Activated naive CD4-positive, alpha-beta T cell treated with anti-CD3 and anti-CD28 coated beads, Interleukin-2, amount 10 ng/mL, durations not matched to agents 7 days and 5 days (primary cell): ENCODE measurements at places on chromosomes 5 and 9.

DNA sequence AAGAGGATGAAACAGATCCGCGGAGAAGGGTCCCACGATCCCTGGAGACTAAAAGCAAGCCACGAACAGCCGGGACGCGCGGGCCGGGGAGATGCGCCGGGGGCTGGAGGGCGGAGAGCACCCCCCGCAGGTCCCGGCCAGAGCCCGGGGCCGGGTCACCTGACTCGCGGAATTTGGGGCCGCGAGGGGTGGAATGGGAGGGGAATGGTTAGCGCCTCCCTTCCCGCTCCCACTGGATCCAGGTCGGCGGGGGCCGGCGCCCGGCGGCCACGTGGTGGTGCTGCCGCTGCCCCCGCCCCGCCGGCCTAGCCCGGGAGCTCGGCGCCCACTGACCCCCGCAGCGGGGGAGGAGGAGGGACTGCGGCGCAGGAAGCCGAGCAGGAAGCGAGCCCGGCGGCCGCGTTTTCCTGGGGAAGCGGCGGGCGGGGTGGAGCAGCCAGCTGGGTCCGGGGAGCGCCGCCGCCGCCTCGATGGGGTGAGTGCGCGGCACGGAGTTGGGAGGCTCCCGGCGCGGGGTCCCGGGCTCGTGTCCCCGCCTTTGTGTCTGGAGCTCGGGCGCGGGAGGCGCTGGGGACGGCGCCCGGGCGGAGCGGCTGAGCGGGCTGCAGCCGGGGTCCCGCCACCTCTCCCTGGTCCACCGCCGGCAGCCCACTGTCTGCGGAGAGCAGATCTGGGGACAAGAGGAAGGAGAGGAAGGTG lies at the start of gene RAI14:
RAI14 (plus strand) TSS at position 328 of the 699 bp plus-strand sequence. CDS start 30,592 bp downstream, outside the sequence.
- DNase-seq, result peak; percentile 34

DNA sequence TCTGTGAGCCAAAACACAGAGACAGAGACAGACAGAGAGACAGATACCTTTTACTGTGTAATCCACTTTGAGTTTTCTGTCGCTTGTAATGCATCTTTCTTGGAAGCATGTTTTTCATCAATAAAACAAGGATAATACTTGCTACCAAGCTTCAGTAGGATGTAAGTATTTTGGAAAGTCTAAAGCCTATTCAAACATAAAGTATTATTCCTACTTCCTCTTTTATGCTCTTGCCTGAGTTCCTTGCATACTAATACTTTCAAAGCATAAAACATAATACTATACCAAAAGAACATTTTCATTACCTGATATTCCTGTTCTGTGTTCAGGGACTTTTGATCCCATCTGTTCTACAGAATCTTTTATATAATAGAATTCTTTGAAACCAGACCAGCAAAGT lies 64.5 kb upstream of the SLC30A5 start:
- DNase-seq, result no peak

DNA sequence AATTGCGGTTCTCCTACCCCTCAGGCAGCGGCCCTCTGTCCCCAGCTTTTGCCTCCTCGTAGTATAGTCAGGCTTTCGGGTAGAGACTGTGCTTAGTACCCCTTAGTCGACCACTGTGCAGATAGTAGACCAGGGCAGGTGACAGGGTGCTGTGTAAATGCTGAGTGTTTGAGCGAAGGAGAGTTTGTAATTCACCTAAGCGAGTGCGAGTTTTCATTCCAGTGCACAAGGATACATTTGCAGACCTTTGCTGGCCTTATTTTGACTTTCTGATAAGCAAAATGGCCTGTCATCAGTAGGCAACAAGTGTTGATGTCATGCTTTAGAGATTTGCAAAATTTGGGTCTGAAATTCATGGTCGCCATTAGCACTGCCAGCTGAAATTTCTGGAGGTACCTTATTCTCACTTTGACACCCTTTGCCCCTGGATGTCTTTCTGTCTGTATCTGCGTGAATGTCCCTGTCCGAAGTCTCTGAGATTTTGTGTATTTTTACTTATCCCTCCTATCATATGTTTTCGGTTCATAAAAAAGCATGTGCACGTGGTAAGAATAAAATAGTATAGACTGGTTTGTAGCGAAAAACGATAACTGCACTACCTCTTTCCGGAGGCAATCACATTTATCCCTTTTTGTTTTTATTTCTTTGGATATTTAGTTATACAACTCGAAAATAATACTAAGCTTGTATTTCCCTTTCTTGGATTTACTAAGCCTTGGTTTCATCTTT lies 1.9 kb downstream of the LMNB1 start:
- no peak for DNase-seq

DNA sequence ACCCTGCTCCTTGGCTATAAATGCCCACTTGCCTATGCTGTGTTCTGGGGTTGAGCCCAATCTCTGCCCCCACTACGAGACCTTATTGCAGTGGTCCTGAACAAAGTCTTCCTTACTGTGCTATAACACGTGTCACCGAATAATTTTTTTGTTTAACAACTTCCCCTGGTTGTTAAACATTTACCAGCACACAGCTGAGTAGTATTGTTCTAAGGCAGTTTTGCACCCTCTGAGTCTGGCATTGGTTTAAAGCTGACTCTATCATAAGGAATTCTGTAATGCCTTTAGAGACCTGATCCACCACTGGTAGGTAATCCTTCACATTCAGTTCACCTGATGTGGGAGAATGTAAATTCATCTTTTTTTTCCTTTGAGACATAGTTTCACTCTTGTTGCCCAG lies 25.6 kb upstream of the ANKRD31 start:
- no peak for DNase-seq

DNA sequence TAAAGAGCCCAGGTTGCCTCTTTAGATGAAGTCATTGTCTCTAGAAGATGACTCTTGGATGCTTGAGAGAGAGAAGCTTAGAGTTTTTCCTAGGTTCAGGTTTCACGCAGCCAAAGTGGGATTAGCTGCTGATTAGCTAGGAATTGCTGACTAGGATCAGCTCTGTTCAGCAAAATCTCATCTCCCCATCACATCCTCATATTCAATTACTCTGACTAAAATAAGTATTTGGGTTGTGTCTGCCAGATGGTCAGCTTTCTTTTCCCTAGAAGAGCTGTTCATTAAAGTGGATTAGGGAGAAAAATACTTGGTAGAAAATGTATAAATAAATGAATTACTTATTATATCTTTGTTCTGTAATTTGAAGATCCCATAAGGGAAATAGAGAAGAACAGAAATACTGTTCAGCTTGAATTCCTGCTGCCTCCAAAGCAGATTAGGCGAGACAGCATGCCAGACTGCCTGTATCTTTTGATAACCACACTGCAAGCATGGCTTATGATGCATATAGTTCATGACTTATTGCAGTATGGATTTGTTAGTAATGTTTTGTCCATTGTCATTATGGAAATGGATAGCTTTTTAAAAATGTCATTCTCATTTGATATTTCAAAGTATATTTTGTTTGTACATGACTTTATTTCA lies 184.8 kb upstream of the CD180 start:
- DNase-seq, result no peak

- DNase-seq, result no peak
These were observed 29.0 kb downstream of the ETF1 start for GRCh38 chr5:138514021-138514420.

- DNase-seq, result no peak
These were observed 13.8 kb upstream of the LHFPL2 start for GRCh38 chr5:78662323-78662722.

DNA sequence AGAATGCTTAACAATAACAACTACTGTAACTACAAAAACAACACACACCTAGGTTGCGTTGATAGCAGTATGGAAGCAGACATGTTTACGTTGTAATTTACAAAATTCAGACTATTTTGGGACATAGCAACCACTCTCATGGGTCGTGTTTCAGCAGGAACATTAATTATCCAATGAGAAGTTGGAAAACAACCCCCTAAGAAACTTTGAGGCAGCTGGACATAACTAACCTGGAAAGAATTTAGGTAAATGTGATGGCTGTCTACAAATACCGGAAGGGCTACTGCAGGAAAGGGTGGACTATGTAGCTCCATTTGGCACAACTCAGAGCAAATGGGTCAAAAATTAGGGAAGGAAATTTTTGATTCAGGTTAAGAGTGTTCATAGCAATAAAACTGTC lies 409.3 kb downstream of the ADGRV1 start:
- DNase-seq, result no peak

DNA sequence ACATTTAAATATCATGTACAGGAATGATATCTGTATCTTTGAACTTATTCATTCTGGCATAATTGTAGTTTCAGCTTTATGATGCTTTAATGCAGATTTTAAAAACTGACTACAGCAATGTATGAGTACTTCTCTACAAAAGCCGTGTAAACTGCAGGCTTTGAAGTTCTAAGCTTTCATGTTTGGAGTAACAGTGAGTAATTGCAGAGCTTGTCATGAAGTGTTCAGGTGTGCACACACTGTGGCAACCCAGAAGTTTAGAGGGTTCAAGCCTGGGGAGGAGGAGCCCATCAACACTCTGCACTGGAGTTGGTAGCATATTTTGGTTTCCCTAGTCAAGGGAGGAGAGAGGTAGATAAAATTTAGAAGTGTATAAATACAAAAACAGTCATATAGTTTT lies 130.9 kb downstream of the CD180 start:
- DNase-seq, result no peak

- DNase-seq, result no peak
These were observed 52.5 kb downstream of the CXXC5 start for GRCh38 chr5:139700711-139701055.

- DNase-seq, result peak; percentile 19
These were observed 3.4 kb downstream of the PDLIM4 start for GRCh38 chr5:132260714-132261551.

DNA sequence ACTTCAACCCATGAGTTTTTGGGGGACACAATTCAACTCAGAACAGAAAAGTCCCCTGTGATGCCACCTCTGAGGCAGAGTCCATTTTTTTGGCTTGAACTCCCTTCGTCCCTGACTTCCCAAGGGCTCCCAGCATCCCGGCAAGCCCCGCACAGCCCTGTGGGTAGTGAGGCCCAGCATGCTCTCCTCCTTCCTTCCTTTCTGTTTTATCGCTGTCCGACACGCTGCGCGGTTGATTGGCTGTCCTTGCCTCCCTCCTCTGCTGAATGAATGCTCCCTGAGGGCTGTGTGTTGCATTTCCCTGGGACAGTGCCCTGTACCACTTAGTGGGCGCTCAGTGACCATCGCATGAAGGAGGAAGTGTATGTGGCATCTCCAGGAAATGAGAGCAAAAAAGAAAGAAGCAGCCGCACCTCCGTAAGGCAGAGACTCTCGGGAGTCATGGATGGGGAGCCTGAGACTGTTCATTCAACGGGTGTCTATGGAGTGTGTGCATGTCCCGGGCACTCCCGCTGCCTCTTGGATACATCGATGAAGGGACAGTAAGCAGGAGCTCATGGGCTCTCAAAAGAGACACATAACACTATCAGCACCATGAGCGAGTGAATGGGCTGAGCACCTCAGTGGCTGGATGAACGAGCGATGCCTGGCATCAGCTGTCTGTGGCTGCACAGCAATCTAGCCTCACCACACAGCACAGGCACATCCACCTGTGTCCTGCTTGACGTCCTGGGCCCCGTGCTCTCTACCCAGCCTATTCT lies 10.1 kb upstream of the IRX4 start:
- DNase-seq, result no peak

GRCh38 chr9:134336228-134336627 lies 10.0 kb downstream of the RXRA start:
- no peak for DNase-seq

DNA sequence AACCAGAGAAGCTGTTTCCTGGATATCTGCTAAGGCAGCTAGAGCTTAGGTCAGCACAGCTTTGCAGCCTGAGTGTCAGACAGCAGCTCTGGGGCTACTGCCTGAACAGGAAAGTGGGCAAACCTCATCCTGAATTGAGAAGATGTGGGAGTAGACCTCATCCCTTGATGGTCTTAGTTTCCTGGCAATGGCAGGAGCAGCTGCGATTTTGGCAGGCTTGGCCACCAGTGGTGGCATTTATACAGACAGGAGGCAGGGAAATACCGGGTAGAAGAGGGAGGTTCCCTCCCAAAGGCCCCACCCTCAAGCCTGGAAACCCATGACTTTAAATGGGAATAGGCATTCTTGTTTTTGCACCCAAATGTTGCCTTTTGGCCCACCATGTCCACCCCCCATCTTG lies 69.7 kb downstream of the LIX1 start:
- DNase-seq, result no peak

- DNase-seq, result no peak
These were observed 30.3 kb downstream of the FAM240B start for GRCh38 chr9:38689678-38690077.

DNA sequence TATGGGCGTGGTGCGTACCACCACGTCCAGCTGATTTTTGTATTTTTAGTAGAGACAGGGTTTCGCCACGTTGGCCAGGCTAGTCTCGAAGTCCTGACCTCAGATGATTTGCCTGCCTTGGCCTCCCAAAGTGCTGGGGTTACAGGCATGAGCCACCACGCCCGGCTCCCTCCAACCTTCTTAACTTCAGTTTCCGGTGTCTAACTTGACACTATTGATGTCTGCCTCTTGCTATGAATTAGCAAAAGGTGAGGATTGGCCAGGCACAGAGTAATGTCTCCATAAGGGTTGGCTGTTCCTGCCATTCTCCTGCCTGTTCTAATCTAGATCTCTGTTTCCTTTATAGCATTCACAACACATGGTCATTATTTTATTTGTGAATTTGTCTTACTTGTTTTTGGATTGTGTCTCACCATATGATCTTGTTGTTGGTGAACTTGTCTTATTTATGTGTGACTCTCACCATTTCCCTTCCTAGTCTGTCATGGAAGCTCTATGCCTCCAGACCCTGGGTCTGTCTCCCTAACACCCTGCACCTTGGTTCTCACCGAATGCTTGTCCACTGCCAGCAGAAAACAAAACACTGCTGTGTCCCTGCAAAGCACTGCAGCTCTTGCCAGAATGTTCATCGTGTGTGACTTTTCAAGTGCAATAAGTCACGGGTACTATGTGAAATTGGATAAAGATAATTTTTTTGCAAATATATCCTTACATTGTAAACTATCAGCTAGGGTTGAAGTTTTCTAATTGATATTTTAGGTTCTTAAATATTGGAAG lies 26.0 kb downstream of the BASP1 start:
- DNase-seq, result no peak

DNA sequence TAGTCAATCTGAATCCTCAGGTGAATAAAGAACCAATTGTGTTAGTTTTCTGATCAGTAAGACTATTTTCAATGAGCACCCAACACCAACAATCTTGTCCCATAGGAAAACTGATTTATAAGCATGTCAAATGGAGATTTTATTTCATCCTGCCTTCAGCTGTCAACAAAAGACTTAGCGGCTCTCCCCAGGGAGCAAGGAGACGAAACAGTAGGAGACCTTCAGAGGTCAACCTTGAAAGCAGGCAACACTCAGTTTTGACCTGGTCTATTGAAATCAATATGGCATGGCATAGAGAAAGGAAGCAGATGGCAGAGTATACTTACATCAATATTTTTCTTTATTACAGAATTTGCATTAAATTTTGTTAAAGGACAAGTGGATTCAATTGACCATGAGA lies 34.1 kb downstream of the ZNF622 start:
- DNase-seq, result no peak

GRCh38 chr9:92550765-92551164 lies 15.0 kb upstream of the ECM2 start:
- no peak for DNase-seq

- DNase-seq, result no peak
These were observed 311.1 kb downstream of the RFX3 start for GRCh38 chr9:3214741-3215140.
